Fibroblast of lung (primary cell): ENCODE measurements at places on chromosomes 16 and 17. TPM values are rescaled to one million over a fixed set of nuclear protein-coding genes. Genes with fewer than 3 reads are reported as not detected.

TMEM235 gene
- total RNA-seq, result not detected in 2 replicates

DNA sequence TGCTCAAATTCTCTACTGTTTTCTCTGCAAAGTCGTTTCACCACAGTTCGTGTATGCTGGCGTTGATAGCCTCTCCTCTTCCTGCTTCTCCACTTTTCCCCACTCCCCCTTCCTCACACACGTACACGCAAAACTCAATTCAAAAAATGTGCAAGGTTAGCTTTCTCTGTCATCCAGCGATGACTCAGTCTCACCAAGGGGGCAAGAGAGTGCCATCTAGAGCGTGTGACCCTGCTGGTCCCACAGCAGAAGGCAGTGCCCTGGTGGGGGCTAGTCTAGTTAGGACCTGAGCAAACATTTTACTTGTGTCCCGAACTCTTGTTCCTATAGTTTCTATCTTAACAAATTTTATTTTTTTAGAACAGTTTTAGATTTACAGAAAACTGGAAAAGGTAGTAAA lies 121.2 kb upstream of the CHMP6 start:
- DNase-seq, result no peak

DNA sequence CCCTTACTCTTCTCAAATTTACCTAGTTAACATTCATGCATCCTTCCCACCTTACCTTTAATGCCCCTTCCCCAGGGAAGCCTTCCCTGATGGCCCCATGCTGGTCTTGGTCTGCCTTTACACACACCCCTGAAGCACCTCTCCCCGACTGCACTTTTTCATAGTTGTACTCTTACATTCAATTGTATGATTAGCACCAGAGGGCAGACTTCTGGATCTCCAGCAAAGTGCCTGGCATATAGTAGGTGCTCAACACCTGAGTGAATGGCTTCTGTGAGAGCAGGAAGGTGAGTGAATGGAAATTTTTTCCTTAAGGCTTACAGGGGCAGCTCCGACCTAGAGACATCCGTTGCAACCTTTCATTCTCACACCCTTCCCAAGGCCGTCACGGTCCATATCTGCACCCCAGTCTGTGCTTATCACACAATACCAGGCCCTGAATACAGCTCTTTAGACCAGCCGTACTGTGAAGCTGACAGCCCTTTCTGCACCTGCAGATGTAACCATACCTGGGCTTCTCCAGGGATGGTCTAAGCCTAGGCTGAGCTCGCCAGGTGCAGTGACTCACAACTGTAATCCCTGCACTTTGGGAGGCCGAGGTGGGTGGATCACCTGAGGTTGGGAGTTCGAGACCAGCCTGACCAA lies 4.4 kb downstream of the PGAP3 start:
- no peak for DNase-seq

- DNase-seq, result peak; percentile 92
Measured at GRCh38 chr17:28717578-28718332, at the start of gene RAB34. TSS of gene RAB34 (minus strand) at chr17:28717868. CDS start at chr17:28717266, 602 bp downstream.
